ENCODE measurements at places on chromosomes 2 and 18. TPM values are rescaled to one million over a fixed set of nuclear protein-coding genes. Genes with fewer than 3 reads are reported as not detected.

- no peak for DNase-seq
Measured at GRCh38 chr2:203071148-203071547, 56.5 kb downstream of the NBEAL1 start.

DNA sequence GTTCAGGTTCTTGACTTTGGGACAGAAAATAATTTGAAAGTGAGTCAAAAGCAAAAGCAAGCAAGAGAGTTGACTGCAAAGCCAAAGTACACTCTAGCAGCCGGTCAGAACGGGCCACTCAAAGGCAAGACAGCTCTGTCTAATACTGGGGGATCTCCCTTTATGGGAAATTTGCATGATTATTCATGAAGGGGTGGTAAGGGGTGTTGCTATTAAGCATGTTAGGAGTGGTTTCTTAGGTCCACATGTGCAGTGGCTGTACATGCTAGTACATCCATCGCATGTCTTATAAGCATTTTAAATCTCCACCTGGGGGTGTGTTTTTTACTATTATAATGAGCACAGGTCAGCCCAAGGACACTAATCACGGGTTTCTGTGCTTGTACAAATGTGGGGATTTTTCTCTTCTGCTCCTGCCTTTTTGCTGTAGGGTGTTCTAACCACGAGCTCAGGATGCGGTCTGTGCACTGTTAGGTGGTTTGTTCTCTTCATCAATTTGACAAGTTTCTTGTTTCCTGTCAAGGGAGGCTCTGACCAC lies 60.2 kb upstream of the SPP2 start:
- no peak for DNase-seq

- no peak for DNase-seq
Measured at GRCh38 chr2:29042561-29043075, 31.7 kb downstream of the PCARE start.

Gene PSMA8
- total RNA-seq, result not detected

DNA sequence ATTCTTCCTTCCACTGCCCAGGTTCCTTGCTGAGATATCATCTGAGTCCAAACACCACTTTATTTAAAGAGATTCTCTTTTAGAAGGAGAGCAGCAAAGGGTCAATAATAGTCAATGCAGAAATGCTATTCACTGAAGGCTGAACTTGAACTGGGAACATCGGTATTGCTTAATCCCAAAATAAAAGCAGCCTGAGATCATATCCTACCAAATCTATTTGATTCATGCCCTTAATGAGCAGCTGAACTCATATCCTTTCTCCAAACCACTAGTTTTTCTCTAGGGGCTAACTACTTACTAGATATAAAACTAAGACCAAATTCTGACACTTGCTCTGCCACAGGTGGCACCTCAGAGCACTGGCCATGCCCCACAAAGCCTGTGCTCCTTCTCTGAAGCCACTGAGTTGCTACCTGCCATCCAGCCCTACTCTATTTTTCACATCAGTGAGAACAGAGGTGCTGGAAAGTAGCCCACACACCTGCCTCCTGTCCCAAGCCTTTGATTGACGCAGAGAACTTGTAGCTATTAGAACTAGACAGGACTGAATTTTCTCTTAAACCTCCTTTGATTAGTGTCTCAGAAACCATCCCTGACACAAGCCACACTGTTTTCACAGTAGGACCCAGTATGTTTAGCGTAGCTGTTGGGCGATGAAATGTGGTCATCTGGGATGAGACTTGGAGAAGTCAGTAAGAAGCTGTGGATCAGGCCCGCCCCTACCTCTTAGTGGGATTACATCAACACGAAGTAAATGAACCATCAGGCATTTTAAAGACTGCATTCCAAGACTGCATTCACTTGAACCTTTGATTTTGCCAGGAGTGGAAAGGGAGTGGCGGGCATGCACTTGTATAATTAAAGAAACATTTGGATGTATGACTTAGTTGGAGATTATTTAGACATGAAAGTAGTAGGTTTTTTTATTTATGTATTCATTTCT lies 124.3 kb downstream of the RBMS1 start:
- no peak for DNase-seq

GRCh38 chr2:45859682-45860081 lies 208.2 kb downstream of the PRKCE start:
- DNase-seq, result no peak

GRCh38 chr2:42957861-42958301 lies 165.5 kb upstream of the HAAO start:
- DNase-seq, result no peak

- no peak for DNase-seq
Measured at GRCh38 chr2:71882949-71883472, 264.7 kb downstream of the CYP26B1 start.

DNA sequence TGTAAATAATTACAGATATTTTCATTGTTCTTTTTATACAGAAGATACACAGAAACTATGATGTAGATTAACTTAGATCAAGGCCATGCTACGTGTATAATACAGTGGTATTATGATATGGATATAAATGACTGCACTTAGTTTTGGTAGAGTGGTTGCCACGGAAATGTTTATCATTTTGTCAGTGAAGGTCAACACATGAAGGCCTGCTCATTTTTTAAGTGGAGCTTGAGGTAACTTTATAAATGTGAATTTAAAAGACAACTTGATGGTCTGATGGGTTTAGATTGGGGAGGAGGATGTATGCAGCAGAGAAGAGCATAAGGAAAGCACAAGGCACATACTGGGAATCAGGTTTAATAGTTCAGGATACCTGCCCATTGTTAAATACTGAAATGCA lies 14.4 kb upstream of the BBS5 start:
- no peak for DNase-seq

- DNase-seq, result no peak
Measured at GRCh38 chr2:62084801-62085200, 111.1 kb upstream of the B3GNT2 start.

Gene EPHA4
- 78.3 TPM for total RNA-seq

DNA sequence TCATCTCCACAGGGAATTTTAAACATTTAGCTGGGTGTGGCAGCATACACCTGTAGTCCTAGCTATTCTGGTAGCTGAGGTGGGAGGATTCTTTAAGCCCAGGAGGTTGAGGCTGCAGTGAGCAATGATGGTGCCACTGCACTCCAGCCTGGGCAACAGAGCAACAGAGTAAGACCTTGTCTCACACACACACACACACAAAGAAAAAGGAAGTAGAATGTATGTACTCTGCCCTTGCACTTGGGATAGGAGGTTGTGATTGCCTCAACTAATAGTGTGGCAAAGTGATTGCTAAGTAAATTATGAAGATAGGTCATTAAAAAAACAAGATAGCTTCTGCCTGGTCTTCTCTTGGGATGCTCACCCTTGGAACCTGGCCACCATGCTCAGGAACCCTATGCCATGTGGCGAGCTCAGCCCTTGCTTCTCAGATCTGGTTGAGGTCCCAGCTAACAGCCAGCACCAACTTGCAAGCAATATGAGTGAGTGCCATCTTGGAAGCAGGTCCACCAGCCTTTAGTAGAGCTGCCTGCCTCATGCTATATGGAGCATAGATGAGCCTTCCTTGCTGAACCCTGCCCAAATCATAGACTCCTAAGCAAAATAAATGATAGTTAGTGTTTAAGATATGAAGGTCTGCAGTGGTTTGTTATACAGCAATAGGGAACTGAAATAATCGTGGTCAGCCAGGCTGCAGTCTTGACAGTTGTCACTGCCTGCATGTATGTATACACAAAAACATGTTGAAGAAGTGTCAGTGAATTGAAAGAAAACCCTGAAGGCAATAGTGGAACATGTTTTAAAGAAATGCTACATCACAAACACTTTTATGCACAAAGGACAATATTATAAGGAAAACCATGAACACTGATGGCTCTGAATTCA lies 30.1 kb upstream of the PNO1 start:
- no peak for DNase-seq

- DNase-seq, result peak; percentile 63
Measured at GRCh38 chr2:24825883-24826772, 32.9 kb downstream of the CENPO start.

- DNase-seq, result no peak
Measured at GRCh38 chr18:59093668-59094067, 46.0 kb upstream of the SEC11C start.

- DNase-seq, result no peak
Measured at GRCh38 chr18:59792353-59792752, 95.1 kb upstream of the CCBE1 start.

Gene FRZB
- total RNA-seq, result 17.1 TPM

GRCh38 chr2:61853086-61853846 lies 594 bp downstream of the FAM161A start:
- no peak for DNase-seq
